ENCODE measurements at places on chromosomes 12 and 14.

DNA sequence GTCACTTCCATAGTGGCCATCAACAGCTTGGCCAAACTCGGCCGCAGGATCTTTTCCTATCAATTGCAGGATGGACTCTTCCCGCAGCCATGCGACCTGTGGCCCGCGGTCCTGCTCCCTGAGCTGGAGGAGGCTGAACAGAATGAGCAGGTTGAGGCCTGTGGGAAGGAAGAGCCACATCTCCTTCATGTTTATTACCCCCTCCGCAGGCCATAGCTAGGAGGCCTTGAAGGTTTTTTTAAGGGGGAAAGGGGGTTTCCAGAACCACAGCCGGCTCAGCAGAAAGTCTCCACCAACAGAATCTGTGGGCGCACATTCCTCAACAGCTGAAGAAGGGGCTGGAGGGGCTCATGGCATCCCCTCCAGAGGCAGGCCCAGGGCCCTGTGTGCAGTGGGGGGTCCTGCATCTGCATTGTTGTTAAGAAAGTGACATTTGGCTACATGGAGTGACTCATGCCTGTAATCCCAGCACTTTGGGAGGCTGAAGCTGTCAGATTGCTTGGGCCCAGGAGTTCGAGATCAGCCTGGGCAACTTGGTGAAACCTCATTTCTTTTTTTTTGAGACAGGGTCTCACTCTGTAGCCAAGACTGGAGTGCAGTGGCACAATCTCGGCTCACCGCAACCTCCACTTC lies 25.2 kb upstream of the PPP1R13B start:
- DNase-seq: no peak

DNA sequence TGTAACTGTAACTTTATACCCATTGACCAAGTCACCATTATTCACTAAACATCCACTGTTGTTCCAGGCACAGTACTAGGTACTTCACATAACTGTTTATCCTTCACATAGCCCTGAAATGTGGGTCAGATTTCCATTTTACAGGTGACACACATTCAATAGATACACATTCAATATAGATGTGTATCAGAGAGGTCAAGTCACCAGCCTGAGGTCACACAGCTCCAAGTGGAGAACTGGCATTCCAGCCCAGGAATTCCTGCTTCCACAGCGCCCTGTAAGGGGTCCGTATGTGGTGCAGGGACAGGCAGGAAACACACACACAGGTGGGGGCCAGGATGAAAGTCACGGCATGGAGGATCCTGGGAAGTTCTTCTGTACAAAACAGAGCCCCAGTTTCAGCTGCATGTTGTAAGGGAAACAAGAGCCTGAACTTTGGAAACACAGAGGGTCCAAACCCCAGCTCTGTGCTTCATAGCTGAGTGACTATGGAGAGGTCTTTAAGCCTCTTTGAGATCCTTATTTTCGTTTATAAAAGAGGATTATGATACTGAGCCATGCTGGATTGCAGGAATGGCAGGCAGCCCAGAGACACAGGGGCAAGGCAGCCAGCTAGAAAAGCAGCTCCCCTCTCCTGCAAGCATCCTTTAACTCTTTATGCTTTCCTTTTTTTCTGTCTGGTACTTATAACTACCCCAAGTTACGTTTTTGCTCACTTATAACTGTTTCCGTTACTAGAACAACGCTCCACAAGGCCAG lies 50.3 kb upstream of the DICER1 start:
- no peak for DNase-seq

DNA sequence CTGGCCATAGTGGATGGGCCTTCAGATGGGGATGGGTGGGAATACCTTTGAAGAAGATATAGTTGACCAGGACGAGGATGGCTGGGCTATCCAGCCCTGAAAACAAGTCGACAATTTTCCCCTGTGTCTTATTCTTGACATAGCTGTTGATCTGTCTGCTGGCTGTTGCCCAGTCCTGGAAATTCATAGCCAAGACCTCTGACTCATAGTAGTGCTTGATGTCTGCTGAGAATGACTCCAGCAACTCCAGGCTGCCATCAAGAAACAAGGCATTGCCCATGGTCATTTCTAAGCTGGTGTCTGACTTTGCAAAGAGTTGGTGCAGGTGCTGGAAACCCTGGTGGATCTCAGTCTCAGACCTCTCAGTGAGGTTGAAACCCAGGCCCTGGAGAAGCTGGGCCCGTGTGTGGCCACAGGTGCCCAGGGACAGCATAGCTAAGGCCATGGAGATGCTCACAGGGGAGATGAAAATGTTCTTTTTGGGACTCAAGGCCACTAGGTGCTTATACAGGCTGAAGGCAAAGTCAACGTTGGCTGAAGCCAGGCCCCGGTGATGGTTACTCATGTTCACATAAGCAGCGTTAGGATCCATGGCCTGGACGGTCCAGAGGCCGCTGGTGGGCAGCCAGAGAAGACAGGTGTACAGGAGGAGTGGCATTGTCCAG lies 9.0 kb downstream of the SERPINA6 start:
- no peak for DNase-seq

DNA sequence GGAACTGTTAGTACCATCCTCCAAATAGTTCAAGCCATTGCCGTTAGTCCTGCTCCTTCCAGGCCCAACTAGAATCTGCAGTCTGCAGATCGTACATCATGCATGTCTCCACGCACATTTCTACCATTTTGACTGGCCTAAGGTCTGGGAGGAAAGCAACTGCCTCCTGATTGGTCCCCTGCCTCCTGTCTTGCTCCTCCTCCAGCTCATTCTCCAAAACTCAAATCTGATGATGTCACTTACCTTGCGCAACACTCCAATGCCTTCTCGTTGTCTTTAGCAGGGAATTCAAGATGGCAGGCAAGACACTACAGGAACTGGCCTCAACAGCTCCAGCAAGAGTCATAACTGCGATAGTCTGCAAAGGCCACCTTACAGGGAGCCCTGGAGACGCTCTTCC lies 9.7 kb upstream of the HCAR1 start:
- peak; percentile 47 for DNase-seq

GRCh38 chr12:48022676-48023385 lies 18.6 kb upstream of the COL2A1 start:
- DNase-seq: no peak

DNA sequence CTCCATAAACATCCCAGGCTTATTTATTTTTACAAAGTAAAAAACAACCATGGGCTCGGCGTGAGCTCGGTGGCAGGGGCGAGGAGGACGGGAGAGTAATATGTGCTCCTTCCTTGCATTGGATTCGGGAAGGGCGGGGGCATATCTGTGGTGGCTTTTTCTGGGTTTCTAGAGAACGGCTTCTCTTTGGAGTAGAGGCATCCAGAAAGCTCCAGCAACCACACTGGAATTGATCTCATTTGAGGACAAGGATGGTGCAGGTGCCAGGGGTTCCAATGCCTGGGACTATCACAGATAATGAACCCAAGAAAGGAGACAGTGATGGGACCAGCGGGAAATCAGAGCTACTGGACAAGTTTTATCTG lies 18.9 kb downstream of the ADGRD1 start:
- DNase-seq: no peak

GRCh38 chr12:93008044-93008778 lies 79.1 kb upstream of the EEA1 start:
- DNase-seq: no peak

- no peak for DNase-seq
Observed at GRCh38 chr14:100422556-100423316, 99.6 kb downstream of the SLC25A47 start.

GRCh38 chr14:96424109-96424989 lies 32.4 kb downstream of the AK7 start:
- DNase-seq: peak; percentile 66

DNA sequence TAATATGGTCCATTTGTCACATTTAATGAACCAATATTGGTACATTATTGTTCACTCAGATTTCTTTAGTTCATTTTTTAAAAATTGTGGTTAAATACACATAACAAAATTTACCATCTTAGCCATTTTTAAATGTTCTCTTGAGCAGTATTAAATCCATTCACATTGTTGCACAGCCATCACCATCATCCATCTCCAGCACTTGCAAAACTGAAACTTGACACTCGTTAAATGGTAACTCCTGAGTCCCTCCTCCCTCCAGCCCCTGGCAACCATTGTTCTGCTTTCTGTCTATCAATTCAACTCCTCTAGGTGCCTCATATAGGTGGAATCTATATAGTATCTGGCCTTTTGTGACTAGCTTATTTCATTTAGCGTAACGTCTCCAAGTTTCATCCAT lies 86.4 kb downstream of the ACACB start:
- peak; percentile 50 for DNase-seq

GRCh38 chr12:19278407-19278806 lies 148.9 kb downstream of the PLEKHA5 start:
- no peak for DNase-seq

GRCh38 chr12:85814741-85815140 lies 21.5 kb downstream of the RASSF9 start:
- no peak for DNase-seq

GRCh38 chr14:76595266-76595665 lies 166.0 kb upstream of the VASH1 start:
- peak; percentile 26 for DNase-seq

DNA sequence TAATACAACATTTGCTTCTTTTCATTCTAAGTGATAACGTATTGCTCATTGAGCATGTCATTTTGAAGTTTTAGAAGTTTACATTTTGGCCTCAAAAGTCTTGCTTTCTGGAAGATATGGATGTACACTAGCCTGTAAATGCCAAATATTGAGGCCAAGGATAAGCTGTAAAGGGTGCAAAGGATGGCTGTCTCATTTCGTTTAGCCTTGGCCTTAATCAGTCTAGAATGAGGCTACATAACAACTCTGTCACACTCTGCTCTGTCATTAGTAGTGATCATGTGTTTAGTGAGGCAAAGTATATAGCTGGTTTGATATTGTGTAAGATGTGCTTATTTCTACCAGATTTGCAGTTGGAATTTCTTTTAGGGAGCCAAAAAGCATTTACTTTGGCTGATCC lies 344.5 kb downstream of the TMTC2 start:
- DNase-seq: no peak

DNA sequence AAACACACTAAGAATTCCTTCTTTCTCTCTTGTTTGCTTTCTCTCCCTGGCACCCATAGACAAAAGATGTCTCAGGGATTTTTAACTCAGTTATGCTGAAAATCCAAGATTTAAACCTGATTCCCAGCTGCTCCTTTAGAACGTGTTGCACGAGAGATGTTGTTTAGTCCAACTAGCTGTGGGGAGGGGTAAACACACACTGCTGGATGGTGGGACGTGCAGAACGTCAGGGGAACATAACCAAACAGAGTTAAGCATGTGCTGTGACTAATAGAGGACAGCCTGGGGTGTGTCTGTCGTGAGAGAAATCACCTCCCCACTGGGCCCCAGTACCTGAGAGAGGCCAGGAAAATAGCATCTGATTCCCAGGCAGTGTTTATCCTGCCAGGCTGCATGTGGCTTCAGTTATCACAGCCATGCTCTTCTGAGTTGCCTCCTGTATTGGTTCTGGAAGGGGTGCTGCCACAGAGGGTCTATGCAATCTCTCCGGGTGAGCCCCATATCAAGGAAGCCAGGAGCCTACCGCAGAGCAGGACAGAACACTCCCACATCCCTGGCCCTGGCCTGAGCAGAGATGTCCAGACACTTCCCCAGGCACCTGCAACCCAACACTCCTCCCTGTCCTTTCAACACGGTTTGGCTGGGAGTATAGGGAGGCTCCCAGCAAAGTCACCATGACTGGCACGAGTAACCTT lies 112.7 kb upstream of the EGLN3 start:
- no peak for DNase-seq

GRCh38 chr14:89458713-89459420 lies 41.8 kb upstream of the FOXN3 start:
- DNase-seq: peak; percentile 24

- DNase-seq: peak; percentile 23
Observed at GRCh38 chr14:52678591-52678990, 16.8 kb downstream of the ERO1A start.

GRCh38 chr14:55434805-55435174 lies 5.6 kb downstream of the TBPL2 start:
- DNase-seq: no peak

- DNase-seq: no peak
Observed at GRCh38 chr14:85276979-85277228, 253.0 kb upstream of the FLRT2 start.

- DNase-seq: no peak
Observed at GRCh38 chr12:79873201-79873600, 61.7 kb downstream of the PPP1R12A start.

DNA sequence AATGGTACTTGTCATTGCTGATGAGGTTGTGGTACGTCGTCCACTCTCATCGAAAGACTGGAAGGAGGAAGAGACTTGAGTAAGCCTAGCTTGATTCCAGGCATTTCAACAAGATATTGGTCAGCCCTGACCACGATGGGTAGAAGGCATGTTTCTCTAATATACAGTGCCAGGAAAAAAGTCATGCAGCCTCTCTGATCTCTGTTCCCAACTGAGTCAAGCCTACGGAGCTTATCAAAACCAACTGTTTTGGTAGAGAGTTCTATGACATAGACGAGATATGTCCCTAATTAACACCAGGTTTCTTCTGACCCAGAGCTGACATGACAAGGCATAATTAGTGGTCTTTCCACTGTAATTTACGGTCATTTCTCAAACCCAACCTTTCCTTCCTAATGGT lies 58.5 kb downstream of the NIN start:
- no peak for DNase-seq

DNA sequence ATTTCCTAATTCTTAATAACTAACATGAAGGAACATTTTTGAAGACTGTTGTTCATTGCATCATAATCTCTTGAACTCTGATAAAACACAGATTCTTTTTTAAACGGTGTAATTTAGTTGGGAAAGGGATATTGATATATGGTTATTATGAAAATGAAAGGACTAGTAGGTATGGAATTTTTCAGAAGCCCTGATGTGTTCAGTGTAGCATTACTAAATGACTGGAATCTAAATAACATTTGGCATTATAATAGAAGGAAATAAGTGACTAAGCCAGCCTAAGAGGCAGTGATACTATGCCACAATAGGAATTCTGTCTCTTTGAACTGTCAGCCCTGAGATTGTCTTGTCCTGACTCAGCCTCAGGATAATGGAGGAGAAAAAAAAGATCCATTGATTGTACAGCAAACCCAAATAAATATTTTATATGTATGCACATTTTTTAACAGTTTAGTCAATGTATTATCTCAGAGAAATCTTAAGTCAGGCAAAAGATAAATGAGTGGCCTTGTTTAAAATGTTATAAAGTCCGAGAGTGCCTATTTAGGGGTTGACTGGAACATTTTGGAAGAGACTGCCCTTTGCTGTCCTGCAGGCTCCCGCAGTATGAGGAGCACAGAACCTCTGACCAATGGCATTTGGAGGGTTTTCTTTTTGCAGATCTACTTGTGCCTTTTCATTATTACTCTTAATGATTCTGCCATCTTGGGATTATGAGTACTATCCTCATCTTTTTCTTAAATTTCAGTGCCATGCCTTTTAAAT lies 271.2 kb downstream of the EGLN3 start:
- DNase-seq: no peak

GRCh38 chr14:24430682-24431568 lies 1.2 kb downstream of the KHNYN start:
- peak; percentile 48 for DNase-seq

- no peak for DNase-seq
Observed at GRCh38 chr12:33488036-33488435, 48.4 kb upstream of the SYT10 start.

- DNase-seq: no peak
Observed at GRCh38 chr12:119208626-119209061, 29.9 kb downstream of the HSPB8 start.
